ENCODE measurements at places on chromosomes 12 and 14. TPM values are rescaled to one million over a fixed set of nuclear protein-coding genes. Genes with fewer than 3 reads are reported as not detected.

SMCO3 gene
- total RNA-seq = not detected

FGF6 gene
- not detected for total RNA-seq

BBOF1 gene
- total RNA-seq = 3.2 TPM

CEP128 gene
- total RNA-seq = 35.7 TPM

SDSL gene
- total RNA-seq = 0.37 TPM

ELK3 gene
- 62.1 TPM for total RNA-seq
